ENCODE measurements at places on chromosomes 3 and 15.

- DNase-seq, result no peak
Observed at GRCh38 chr15:31303726-31304648, 22.6 kb upstream of the KLF13 start.

DNA sequence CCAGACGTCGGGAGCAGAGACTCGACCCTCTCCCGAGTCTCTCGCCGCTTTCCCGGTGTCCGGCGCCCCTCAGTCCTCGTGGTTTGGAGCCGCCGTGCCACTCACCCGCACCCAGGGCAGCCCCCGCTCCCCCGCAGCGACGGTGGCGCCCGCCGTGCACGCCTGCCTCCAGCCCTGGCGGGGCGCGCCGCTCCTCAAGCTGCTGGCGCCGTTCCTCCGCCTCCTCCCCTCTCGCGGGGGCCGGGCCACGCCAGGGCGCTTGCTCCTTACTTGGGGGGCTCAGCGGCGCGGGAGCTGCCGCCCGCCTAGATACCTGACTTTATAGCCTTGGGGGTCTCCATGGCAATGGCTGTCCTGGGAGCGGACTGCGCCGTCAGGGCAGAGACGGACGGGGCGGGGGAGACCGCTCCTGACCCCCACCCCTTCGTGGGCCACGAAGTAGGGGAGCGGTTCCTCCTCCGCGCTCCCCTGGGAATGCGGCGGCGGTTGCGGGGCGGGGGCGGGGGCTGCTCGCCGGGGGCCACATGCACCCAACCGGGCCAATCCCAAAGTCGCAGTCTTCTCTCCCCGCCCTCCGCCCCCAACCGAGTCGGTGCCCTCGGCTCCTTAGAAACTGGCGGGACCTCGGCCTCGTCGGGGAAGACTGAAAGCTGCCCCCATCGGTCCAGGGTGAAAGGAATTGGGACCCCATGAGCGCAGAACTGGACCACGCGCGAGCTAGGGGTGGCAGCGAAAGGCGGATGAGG is at the start of gene ANKRD63:
Gene ANKRD63 (minus strand): TSS at position 196 of the 746 bp plus-strand sequence. CDS start 478 bp downstream, outside the sequence.
- no peak for DNase-seq

DNA sequence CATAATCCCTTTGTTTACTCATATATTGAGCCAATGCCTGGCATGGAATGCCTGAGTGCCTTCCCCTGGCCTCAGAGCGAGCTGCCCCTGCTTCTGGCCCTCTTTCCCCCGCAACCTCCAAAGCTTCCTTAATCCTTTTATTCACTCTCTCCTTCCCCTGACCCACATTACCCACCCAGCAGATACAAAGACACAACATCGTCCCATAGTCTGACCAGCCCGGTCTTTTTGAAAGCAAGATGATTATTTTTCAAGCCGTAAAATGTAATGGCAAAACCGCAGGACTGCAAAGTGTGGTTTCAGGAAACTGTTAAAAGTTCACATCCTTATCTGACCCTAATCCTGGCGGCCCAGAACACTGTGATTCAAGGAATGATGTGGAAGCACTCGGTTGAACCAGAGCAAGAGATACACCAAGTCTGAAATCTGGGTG is 78.4 kb upstream of the LRTM1 start:
- no peak for DNase-seq

DNA sequence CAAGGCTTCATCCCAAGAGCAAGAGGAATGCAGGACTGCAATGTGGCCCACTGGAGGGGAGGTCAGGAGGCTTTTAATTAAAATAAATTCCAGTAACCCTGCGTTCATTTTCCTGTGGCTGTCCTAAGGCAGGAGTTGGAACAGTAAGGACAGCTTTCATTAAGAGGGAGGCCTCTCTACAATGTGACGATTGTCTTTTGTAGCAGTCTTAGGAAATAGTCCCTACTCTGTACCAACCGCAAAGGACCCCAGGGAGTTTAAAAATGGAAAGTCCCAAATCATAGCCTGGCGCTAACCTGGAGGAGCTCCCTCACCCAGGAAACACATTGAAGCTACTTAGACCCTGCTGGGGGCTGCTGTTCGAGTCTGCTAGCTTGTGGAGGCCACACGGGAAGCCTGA is 62.8 kb downstream of the SYNM start:
- no peak for DNase-seq

DNA sequence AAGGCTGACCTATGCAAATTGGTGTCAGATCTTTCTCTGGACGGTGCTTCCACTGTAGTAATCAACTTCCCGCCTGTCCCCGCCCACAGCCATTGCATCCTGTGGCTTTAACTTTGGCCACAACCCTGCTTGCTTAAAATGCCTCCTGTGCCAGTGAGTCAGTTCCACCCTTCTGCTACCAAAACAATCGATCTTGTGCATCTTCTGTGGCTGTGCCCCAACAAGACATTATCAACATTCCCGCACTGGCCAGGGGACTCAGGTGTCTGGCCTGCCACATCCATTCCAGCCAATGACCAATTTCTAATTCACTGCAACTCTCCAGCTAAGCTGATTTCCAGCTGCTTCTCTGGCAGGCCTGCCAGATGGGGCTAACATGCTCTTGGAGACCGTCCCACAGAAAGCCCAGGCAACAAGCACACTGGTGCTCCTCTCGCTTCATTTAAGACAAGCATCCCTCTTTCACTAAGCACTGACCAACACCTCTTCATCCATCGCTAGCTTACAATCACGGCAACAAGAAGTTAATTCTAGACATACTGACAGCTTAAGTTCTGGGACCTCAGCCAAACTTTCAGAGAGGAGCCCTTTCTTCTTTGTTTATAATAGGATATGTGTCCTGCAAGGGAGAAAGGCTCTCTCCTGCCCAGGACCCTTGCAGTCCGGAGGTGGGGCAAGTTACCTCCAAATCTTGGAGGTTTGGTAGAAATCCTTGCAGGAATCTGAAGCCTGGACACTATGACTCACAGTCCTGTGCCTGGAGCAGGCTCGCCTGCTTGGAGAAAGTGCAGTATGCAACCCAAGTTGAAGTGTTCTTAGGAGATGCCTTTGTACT is 6.7 kb downstream of the CA12 start:
- DNase-seq, result peak; percentile 74

DNA sequence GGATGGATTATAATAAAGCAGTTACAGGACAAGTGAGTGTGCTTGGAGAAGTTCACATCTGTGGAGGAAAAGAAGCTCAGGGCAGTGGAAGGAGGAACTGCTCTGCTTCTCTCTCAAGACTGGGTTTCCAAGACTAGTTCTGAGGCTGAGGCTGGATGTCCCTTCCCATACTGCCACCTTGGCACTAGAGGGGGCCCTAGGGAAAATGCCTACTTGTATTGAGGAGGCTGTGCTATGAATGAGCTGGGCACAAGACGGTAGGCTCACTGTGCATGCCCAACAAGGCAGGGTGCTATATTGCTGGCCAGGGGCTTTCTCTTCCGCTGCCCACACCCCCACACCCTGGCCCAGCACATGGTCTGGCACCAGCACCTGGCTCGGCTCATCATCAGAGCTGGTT is 65.2 kb downstream of the SLCO2A1 start:
- no peak for DNase-seq

GRCh38 chr3:99131876-99132275 is 230.4 kb upstream of the DCBLD2 start:
- DNase-seq, result peak; percentile 45

GRCh38 chr3:127750226-127751031 is 71.9 kb downstream of the MGLL start:
- peak; percentile 99 for DNase-seq

DNA sequence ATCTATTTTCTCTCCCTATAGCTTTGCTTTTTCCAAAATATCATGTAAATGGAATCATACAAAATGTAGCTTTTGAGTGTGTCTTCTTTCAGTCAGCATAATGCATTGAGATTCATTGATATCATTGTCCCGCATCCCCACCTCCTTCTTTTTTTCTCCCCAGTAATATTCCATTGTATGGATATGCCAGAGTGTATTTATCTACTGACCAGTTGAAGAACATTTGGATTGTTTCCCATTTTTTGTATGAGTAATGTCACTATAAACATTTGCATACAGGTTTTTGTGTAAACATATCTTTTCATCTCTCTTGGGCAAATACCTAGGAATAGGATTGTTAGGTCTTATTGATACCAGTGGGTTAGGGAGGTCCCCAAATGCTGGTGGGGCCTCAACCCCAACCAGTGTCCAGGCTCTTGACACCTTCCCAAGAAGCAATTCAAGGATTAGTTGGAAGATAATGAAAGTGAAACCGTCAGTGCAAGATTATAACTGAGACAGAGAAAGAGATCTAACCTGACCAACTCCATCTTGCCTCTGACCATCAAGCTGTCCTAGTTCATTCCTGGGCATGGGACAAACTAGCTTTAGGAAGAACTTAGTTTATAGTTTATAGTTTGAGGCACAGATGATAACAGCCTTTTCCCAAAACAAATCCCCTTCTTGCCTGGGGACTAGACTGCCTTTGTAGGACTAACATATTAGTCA is 7.4 kb upstream of the SLC33A1 start:
- no peak for DNase-seq

- no peak for DNase-seq
Observed at GRCh38 chr15:64493641-64494040, 33.3 kb downstream of the ZNF609 start.

DNA sequence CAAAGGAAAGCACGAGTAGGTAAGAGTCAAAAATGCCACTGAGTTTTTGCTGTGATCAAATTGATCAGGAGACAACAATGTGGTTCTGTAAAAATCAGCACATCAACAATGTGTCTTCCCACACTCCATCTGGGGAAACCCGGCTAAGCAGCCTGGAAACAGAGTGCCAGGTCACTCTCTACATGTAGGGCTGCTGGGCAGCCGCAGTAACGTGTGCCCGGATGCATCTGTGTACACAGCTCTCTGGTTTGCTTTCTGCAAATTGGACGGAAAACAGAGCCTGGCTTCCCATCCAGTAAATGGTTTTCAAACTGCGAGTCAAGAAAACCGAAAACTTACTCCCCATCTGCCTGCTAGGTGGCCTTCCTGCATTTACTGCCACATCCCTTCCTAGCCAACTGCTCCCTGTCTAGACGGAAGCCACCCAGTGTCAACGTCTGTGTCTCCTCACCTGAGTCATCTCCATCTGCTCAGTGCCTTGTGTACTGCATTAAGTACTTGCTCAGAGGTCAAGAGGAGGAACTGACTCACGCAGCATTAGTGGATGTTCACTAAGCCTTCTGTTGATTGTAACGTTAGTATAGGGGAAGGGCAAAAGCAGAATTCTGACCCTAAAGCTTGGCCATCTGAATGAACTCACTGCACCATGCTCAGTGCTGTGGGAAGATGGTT is 124.1 kb downstream of the TJP1 start:
- DNase-seq, result peak; percentile 82

All from LHCN-M2 (cell line).